ENCODE measurements at places on chromosomes 4 and X.

GRCh38 chrX:63746715-63747114, 38.3 kb downstream of the ARHGEF9 start:
- no peak for DNase-seq

GRCh38 chr4:139514382-139515059, 41.5 kb downstream of the SETD7 start:
- no peak for DNase-seq

- no peak for DNase-seq
Observed at GRCh38 chr4:123555807-123556273, 159.2 kb downstream of the SPRY1 start.

GRCh38 chr4:139241086-139241783, 38.8 kb downstream of the MGARP start:
- DNase-seq: no peak

DNA sequence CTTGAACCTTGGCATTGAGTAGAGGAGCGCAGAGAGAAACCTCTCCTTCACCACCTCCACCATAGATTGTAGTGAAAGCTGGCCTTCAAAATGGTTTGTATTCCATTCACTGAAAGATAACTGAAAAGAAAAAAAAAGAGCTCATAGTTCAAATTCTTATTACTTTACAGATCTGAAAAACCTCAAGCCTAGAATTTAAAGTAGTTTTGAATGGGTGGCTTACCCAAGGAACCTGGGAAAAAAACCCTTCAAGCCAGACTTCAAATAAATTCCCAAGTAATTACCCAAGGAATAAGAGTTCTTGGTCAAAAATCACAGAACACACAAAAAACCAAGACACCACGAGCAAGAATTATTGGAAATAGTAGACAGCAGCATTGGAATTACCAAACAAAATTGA, 83.6 kb upstream of the TMEM33 start:
- no peak for DNase-seq

GRCh38 chr4:46830971-46831454, 78.0 kb downstream of the COX7B2 start:
- DNase-seq: no peak
